ENCODE measurements at places on chromosomes 16 and 17.

GRCh38 chr17:67369676-67370075, 3.3 kb upstream of the PSMD12 start:
- no peak overlapping the region for H3K27ac ChIP-seq
- no peaks in the 10 kb centered on the region for H3K27me3 ChIP-seq
- no peak overlapping the region for H3K4me3 ChIP-seq
- no peak for DNase-seq
- H3K36me3 ChIP-seq, result peaks cover 10% of the 10 kb centered on the region
- H3K4me1 ChIP-seq, result peaks cover 34% of the 10 kb centered on the region

DNA sequence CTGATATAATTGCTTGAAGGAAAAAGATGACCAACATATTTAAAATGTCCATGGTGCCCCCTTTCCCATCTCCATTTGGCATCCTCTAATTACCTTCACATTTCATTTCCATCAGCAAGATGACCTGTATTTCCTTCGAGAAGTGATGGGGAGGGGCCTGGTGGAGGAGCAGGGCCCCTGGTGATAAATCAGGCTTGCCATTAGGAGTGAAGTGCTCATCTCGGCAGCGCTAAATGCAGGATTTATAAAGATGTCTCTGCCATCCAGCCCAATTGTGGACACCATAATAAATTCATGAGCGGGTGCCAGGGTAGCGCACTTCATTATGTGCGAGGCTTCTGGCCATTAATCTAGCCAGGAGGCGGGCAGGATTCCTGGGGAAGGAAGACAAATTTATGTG, 101.5 kb upstream of the IRX6 start:
- no peaks in the 10 kb centered on the region for H3K27me3 ChIP-seq
- no peaks in the 10 kb centered on the region for H3K36me3 ChIP-seq
- no peak overlapping the region for H3K4me3 ChIP-seq
- H3K27ac ChIP-seq, result no peak overlapping the region
- DNase-seq, result no peak

DNA sequence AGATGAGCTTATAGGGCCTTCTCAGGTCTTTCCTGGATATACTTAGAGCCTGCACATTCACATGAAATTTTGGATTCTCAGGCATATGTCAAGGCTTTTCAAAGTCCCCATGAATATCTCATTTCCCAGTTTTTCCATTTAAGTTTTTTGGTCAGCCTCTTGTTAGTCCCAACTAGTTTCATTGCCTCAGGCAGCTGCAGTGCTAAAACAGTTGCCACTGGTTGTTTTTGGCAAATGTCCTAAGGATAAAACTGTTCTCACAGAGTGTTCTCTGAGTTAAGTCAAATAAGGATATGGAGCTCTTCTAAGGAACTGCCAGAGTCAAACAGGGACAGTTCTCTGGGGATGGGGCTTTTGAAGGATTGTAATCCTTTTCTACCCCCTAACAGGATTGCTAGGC, 39.9 kb upstream of the ABCC11 start:
- no peaks in the 10 kb centered on the region for H3K27me3 ChIP-seq
- no peak overlapping the region for H3K27ac ChIP-seq
- H3K36me3 ChIP-seq, result peaks cover 64% of the 10 kb centered on the region
- no peak for DNase-seq
- no peak overlapping the region for H3K4me3 ChIP-seq

- peaks cover 57% of the 10 kb centered on the region for H3K27me3 ChIP-seq
- H3K4me3 ChIP-seq, result no peak overlapping the region
- H3K36me3 ChIP-seq, result no peaks in the 10 kb centered on the region
- no peak for DNase-seq
These were observed 5.4 kb upstream of the KIF18B start for GRCh38 chr17:44952946-44953475.

DNA sequence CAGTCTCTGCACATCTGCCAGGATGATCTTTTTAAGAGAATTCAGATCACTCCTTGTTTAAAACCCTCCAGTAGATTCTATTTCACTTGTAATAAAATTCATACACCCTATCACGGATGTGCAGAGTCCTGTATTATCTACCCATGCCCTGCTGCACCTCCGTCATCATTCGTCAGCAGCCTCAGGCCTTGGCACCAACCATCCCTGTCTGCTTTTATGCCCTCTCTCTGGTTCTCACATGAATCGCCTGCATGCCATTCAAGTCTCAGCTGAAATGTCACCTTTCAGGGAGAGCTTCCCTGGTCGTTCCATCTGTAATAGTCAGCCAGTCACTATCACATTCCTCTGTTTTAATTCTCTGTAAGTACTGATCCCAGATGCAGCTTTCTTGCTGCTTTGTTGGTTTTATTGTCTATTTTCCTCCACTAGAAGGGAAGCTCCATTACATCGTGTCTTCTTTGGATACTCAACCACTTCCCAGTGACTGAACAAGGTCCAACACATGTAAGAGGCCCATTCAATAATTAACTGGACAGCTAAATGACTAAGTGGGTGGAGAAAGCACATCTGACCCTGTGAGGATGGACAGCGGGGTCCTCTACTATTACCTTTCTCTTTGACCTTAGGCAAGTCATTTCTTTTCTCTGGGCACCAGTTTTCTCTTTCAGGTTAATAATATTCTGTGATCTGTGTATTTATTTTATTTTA, 81.2 kb upstream of the GOT2 start:
- no peak overlapping the region for H3K27ac ChIP-seq
- DNase-seq, result no peak
- H3K27me3 ChIP-seq, result peaks cover 8% of the 10 kb centered on the region
- no peaks in the 10 kb centered on the region for H3K4me1 ChIP-seq
- no peaks in the 10 kb centered on the region for H3K36me3 ChIP-seq
- H3K4me3 ChIP-seq, result no peak overlapping the region

DNA sequence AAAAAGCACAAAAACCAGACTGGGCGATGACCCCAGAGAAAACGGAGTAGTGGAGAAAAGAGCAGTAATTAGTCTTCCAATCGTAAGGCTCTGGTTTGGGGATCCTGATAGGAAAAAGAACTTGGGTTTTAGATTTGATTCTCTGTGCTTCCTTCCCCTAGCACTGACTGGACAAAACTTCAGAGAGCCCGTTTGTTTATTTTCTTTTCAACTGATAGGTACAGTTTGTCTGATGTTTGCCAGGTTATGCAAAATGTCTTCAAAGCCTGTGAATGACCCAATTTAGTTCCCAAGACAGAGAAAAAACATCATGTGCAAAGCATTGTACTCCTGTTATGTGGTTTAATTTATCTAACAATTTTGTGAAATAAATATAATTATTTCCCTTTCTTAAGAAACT, 151.1 kb upstream of the COX10 start:
- no peak for DNase-seq
- no peak overlapping the region for H3K27ac ChIP-seq
- no peaks in the 10 kb centered on the region for H3K36me3 ChIP-seq
- H3K4me1 ChIP-seq, result no peaks in the 10 kb centered on the region
- no peak overlapping the region for H3K4me3 ChIP-seq
- H3K27me3 ChIP-seq, result no peaks in the 10 kb centered on the region

- H3K4me3 ChIP-seq, result no peak overlapping the region
- no peak for DNase-seq
- H3K27me3 ChIP-seq, result peaks cover 61% of the 10 kb centered on the region
- no peak overlapping the region for H3K27ac ChIP-seq
- H3K4me1 ChIP-seq, result peaks cover 24% of the 10 kb centered on the region
These were observed 163.8 kb upstream of the GSE1 start for GRCh38 chr16:85449191-85449884.

- H3K27me3 ChIP-seq, result no peaks in the 10 kb centered on the region
- H3K36me3 ChIP-seq, result peaks cover 8% of the 10 kb centered on the region
- no peak overlapping the region for H3K27ac ChIP-seq
These were observed 69.2 kb downstream of the PRKCB start for GRCh38 chr16:23905027-23905426.

- no peaks in the 10 kb centered on the region for H3K27me3 ChIP-seq
- no peak for DNase-seq
- H3K27ac ChIP-seq, result no peak overlapping the region
- H3K36me3 ChIP-seq, result no peaks in the 10 kb centered on the region
- no peak overlapping the region for H3K4me3 ChIP-seq
- H3K4me1 ChIP-seq, result no peaks in the 10 kb centered on the region
These were observed 104.4 kb downstream of the GRIN2A start for GRCh38 chr16:10077861-10078260.

DNA sequence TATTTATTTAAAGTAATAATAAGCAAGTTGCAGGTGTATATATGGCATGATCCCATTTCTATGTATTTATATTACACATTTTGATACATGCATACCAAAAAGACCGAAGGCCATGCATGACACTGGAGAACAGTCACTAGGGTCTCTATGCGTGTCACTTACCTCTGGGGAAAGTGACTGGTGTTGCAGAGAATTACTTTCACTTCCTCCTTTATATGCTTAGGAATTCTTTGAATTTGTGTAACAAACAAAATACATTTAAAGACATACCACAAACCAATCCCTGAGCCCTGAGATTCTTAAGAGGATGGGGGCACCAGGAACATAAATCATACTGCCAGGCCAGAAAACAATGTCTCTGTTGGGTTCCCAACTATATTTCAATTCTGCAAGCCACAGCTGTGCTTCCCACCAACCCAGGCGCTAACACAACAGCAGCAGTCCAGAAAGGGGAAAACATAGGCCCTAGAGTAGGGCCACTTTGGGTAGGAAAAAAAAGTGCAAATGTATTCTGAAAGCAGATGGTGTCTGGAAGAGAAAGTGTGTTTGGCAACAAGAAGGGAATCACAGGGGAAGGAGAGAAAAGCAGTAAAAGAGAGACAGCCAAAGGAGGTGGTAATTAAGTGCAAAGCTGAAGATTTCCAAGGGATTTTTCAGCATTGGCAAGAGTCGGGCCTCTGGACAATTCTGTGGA, 24.5 kb upstream of the HYDIN start:
- H3K27me3 ChIP-seq, result peaks cover 7% of the 10 kb centered on the region

DNA sequence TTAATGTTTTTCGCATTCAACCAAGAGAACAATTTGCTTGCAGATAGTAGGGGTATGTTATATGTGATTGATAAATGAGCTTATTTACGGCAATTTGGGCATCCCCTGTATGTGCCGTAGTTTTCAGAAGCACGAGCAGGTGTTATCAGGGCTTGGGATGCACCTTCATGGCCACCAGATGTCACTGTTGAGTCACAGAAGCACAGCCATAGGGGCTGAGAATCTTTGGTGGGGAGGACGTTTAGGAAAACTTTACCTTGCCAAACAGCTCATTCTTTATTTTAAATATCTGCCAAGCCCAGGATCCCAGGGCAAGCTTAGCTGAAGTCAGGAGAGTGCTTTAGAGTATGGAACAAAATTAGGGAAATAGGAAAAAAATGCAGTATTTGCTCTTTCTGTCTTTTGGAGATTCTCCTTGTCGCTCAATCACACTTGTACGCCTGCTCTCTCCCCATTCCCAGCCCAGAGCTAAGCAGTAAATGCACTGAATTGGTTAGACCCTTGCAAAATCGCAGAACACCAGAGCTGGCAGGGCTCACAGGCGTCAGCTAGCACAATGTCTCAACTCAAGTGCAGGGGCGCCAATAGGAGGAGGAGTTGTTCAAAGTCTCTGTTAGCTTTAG, 93.6 kb upstream of the MPHOSPH6 start:
- no peaks in the 10 kb centered on the region for H3K4me1 ChIP-seq
- peaks cover 7% of the 10 kb centered on the region for H3K27me3 ChIP-seq
- H3K27ac ChIP-seq, result no peak overlapping the region
- peak; percentile 56 for DNase-seq

- H3K27me3 ChIP-seq, result no peaks in the 10 kb centered on the region
- H3K36me3 ChIP-seq, result peaks cover 44% of the 10 kb centered on the region
- H3K27ac ChIP-seq, result peak overlapping the region; percentile 91
- H3K4me3 ChIP-seq, result peak overlapping the region; percentile 93
These were observed 47.7 kb upstream of the MEAK7 start for GRCh38 chr16:84552135-84552534.

- H3K27ac ChIP-seq, result peak overlapping the region; percentile 64
- H3K36me3 ChIP-seq, result peaks cover 67% of the 10 kb centered on the region
- no peak for DNase-seq
- H3K4me3 ChIP-seq, result no peak overlapping the region
- H3K4me1 ChIP-seq, result peaks cover 43% of the 10 kb centered on the region
These were observed 8.6 kb downstream of the HIC1 start for GRCh38 chr17:2063261-2064146.
